ENCODE measurements at places on chromosomes 3 and 15.

DNA sequence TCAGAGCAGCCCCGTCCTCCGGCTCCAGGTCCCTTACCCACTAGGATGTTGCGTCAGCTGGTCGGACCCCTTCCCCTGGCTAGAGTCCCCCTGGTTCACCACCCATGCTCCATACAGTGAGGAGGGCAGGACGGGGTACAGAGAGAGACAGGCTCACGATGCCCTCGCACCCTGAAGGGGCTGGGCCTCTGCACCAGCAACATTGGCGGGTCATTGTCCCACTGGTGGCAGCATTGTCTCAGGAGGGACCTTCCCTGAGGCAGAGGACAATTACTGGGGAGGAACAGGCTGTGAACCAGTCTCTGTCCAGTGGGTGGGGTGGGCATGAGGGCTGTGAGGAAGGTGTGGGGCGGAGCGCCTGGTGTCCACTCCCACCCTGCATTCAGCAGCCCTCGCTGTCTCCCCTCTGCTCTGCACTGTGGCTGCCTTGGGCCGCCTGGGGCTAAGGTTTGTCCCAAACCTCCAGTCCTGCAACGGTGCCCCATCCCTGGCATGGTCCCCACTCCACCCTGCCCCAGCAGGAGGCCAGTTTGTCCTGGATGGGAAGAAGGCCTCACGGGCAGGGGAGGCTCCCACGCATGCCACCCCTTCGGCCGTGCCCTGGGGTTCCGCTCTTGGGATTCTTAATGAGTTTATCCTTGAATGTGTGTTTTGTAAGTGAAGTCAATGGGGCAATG lies 48.0 kb upstream of the KLF13 start:
- DNase-seq: no peak

GRCh38 chr3:16311960-16312451 lies 47.0 kb downstream of the OXNAD1 start:
- DNase-seq: peak; percentile 72

- DNase-seq: no peak
Measured at GRCh38 chr15:24955531-24955921, 739 bp downstream of the SNRPN start.

DNA sequence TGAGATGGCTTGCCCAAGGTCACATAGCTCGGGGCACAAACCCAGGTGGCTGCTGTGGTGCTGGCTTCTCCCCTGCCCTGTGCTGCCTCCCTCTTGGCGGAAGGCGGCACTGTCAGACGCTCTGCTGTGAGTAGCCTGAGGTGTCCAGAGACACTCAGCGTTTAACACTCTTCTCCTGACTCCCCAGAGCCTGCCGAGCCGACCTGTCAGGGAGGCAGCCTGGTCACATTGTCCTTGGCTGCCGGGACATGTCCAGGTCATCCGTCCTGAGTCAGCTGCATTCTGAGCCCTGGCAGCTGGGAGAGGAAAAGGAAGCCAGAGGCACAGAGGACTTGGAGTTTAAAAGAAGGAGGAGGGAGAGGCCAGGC lies 4.7 kb downstream of the LMAN1L start:
- no peak for DNase-seq

DNA sequence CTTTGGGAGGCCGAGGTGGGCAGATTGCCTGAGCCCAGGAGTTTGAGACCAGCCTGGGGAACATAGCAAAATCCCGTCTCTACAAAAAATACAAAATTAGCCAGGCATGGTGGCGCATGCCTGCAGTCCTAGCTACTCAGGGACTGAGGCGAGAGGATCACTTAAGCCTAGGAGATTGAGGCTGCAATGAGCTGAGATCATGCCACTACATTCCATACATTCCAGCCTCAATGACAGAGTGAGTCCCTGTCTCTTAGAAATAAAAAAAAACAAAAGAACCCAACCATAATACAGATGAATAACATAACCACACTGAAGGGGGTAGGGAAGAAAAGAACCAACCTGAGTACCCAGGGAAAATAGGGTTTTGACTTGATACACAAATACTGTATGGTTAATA lies 19.7 kb upstream of the CGNL1 start:
- no peak for DNase-seq

GRCh38 chr3:22982981-22983587 lies 220.0 kb upstream of the UBE2E2 start:
- no peak for DNase-seq

DNA sequence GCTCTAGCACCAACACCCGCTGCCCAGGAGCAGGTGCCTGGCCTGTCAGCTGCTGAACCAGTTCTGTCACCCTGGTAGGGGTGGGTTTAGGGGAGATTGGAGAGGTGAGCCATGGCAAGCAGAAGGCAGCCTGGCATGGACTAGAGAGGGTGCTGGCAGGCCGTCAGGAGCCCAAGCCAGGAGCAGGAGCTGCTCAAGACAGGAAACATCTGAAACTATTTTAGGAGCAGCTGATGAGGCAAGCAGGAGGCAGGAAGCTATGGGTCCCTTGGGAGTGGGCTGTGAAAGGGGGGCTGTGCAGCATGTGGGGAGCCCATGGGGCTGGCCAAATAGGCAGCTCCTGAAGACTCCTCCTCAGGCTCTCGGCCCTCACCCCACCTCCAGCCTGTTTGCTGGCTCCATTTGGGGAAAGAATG lies 2.3 kb downstream of the INKA1 start:
- DNase-seq: peak; percentile 63

GRCh38 chr3:98592345-98592935 lies 971 bp downstream of the CPOX start:
- DNase-seq: no peak
